ENCODE measurements at places on chromosomes 3 and 15.

- DNase-seq = peak; percentile 54
These were observed 70.5 kb upstream of the EPHB3 start for GRCh38 chr3:184491011-184491576.

GRCh38 chr3:44926172-44926571 is 49.8 kb downstream of the ZDHHC3 start:
- DNase-seq = no peak

DNA sequence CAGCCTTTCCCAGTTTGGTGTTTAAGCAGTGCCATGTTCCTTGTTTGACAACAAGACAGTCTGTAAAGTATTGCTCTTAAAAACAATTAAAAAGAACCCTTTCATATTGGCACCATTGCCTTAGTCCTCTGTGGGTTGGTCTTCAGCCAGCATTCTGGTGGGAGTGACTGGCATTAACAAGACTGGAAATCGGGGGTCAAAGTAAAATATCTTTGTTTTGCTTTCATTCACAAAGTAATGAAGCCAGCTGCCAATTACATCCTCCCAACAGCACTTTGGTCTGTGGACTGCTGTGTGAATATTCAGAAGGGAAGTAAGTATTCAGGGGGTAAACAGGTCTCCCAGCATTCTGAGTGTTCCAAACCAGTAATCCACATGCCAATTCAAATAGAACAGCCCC is 8.3 kb upstream of the VILL start:
- no peak for DNase-seq

GRCh38 chr15:92163641-92164040 is 230.0 kb upstream of the ST8SIA2 start:
- DNase-seq = peak; percentile 47

GRCh38 chr3:69579306-69580041 is 159.8 kb upstream of the MITF start:
- no peak for DNase-seq

DNA sequence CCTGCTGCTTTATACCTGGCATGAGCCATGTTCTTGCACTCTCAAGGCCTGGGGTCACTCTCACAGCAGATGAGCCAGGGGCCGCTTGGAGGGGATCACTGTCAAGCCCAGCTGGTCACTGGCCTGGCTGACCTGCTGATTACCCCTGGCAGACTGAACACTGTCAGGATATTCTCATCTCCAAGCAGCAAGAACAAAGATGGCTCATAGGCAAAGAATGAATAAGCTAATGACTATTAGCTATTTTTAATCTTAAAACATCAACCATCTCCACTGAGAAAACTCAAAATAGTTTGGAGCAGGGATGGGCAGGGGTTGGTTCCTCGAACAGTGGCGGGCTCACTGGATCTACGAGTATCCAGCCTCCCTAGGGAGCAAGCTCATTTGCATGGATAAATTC is 64.4 kb upstream of the ACAN start:
- no peak for DNase-seq

DNA sequence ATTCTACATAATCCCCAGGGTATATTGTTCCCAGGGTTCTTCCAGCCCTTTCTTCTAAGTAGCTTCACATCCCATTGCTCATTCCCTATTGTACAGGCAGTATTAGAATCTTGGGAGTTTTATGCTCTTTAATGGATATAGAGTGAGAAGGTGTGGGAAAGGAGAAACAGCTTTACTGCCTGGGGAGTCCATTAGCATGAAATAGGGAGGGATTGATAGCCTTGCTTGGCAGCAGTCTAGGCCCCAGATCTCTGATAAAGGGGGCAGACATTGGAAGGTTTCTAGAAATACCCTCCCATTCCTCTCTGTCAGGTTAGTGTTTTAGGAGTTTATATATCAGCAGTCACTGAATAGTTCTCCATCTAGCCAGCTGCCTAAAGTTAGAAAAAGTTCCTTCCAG is 334.3 kb downstream of the UNC13C start:
- DNase-seq = no peak

- DNase-seq = peak; percentile 27
These were observed 433.4 kb upstream of the GBE1 start for GRCh38 chr3:82194870-82195269.

- no peak for DNase-seq
These were observed 95.9 kb upstream of the ATP11B start for GRCh38 chr3:182697345-182697919.

GRCh38 chr3:190097617-190098016 is 23.1 kb downstream of the P3H2 start:
- no peak for DNase-seq

- DNase-seq = no peak
These were observed 601.0 kb upstream of the EPHA6 start for GRCh38 chr3:96213393-96213792.

DNA sequence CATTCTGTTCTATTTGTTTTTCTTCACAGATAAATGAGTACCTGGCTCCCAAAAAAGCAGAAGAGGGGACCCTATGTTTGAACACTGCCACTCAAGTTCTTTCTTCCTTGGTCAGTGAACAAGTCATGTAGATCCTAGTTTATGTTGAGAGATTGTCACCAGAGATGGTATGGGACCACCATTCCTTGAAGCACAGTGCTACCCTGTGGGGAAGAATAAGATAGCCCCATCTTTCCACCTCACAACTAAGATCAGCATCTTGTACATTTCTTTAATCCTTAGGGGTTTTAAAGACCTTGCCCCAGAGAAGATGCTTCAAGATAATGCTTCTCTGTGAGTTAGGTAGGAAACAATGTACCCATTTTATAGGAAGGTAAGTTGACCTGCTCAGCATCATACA is 233.5 kb upstream of the WNT5A start:
- DNase-seq = peak; percentile 9

GRCh38 chr3:183968666-183969245 is 48.9 kb downstream of the ABCC5 start:
- no peak for DNase-seq

- no peak for DNase-seq
These were observed 39.9 kb downstream of the GATM start for GRCh38 chr15:45338417-45338816.

GRCh38 chr15:55247311-55247710 is 42.3 kb downstream of the RAB27A start:
- no peak for DNase-seq

DNA sequence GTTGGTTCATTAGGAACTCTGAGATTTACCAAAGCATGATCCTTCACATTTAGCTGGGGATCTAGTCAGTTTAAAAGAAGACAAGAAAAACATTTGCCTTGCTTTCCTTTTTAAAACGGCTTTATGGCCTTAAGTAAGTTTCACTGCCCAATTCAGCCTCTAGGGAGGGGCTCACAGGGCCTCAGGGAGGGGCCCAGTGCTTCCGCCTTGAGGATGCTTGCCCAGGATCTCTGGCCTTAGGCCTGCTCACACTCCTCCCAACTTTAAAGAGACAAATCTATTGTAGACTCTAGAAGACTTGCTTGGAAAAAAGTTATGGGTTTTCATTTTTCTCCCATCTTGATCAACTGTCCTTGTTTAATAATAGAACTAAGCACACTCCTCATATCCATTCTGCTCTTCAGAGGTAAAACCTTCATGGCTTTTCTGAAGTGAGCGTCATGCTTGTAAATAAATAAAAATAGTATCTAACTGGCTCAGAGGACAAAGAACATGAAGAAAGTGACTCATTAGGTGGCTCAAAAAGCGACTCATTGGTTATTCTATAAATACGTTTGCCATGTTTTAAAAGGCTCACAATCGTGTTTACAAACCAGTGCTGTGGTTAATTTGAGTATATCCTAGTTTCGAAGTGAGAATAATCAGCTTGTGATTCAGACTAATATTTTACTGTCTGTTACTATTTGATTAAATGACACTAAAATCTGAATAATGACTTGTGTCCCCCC is 13.7 kb downstream of the PDHB start:
- DNase-seq = peak; percentile 21

DNA sequence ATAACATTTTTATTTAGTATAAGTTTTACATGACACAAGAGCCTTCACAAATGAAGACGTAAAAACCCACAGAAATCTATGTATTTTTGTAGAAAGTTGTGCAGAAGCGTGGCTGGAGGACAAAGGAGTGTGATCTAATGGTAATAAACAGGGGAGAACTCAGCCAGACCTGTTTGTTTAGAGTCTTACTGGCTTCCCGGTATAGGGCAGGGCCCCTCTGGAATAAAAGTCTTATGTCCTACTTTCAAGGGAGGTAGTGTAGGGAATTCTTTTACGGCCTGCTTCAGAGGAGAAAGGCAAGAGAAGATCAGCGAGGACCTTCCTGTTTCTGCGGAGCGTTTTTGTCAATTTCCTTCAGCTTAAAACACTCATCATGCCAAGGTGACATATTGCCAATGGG is 103.6 kb downstream of the TGFBR2 start:
- DNase-seq = no peak

- peak; percentile 94 for DNase-seq
These were observed 82.9 kb upstream of the GSK3B start for GRCh38 chr3:120177151-120177550.

DNA sequence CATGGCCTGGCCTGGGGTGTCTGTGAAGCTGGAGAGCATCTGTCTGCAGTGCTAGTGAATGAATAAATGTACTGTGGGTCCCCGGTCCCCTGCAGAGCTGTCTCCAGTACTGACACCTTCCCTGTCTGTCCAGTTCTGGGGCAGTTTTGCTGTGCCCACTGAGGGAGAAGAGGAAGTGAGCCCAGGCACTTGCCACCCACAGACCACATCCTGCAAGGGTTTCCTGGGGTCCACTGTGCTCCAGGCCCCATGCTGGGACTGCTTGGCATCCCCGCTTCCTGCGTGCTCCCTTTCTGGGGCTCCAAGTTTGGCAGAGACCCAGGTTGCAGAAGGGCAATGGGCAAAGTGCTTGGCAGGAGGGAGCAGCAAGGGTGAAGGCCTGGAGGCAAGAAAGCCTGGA is 4.9 kb upstream of the SLC6A6 start:
- DNase-seq = no peak

GRCh38 chr3:106386050-106386449 is 517.2 kb upstream of the CBLB start:
- no peak for DNase-seq

DNA sequence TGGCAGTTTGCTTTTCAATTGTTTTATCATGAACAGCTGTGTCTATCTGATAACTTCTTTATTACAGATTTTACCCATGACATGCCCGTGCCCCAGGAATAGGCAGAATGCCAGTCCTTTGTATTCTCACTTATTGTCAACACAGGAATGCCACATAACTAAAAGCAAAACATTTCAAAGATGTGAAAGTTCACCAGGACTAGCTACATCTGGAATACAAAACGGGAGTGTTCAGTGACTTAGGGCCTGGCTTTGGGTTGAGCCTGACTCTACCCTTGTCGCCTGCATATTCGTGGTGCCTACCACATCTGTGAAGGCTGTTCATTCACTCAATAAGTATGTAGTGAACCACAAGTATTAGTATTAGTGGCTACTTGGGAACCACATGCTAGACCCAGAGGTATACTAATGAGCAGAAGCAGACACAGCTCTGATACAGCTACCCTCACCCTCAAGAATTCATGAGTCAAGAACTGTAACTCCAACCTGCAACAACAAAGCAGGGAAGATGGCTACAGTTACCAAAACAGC is 2.9 kb downstream of the TNFSF10 start:
- peak; percentile 81 for DNase-seq

- DNase-seq = no peak
These were observed 482.6 kb upstream of the ZNF717 start for GRCh38 chr3:76267851-76268380.

- peak; percentile 71 for DNase-seq
These were observed 49.9 kb upstream of the IGSF11 start for GRCh38 chr3:119084371-119085069.

DNA sequence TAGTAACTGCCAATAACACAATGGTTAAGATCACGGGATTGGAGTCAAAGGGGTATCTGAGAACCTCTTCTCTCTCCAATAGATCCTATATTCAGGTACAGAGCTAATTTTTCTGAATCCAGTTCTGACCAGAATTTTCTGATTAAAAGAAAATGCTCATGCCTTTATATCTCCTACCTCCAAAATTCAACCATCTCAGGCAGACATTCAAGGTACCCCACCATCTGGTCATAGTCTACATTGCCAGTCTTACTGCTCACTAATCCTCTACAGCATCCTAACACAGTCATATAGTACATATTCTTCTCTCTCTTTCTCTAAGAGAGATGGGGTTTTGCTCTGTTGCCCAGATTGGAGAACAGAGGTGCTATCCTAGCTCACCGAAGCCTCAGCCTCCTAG is 59.1 kb downstream of the LSAMP start:
- DNase-seq = no peak

DNA sequence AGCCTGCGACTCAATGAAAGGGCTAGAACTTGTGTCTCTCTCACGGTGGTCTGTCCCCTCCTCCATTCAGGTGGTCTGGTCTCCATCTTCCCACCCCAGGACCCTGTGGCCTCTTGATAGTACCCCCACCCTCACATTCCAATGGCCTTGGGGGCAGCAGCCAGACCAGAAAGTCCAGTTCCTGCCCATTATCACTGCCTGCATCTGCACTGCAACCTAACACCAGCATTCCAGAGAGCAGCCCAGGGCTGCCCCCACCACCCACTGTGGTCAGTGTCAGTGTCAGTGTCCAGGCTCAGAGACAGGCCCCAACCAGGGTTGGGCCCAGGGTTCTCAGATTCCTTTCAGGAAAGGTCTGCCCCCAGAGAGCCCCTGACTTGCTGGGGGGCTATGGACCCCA is 12.6 kb downstream of the IGDCC3 start:
- DNase-seq = no peak

- peak; percentile 91 for DNase-seq
These were observed 27.9 kb downstream of the EIF1B start for GRCh38 chr3:40337136-40338108.

DNA sequence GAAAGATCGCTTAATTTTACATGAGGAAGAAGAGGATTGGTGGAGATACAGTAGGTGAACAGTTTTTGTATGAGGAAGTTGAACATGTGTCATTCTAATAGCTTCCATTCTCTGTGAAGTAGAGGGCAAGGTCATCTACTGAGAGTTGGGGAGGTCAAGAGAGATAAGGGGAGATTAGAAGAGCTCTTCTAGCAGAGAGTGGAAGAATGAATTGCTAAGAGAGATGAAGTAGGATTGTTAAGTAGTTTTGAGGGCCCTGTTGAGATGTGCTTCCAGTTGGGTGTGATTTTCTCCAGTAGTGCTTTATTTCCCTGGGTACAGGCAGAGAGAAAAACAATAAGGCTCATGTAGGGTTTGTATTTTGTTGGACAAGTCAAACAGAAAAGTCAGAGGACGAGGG is 5.2 kb downstream of the OPA1 start:
- no peak for DNase-seq

DNA sequence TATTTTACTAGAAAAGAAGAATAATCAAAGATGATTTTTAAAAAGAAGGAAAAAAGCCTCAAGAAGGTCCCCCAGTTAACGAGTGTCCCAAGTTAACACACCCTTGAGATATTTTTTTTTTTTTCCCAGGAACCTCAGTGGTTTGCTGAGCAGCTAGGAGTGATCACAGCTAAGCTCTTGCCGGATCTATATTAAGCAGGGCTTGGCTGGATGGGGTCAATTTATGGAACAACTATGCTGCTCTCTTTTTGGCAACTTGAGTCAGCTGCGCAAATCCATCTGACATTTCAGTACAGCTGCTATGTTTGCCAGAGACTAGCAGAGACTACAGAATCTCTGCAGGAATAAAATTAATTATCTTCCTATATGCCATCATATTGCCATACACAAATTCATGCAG is at the start of gene LMOD3:
LMOD3 (minus strand) TSS at position 193 of the 400 bp plus-strand sequence. CDS start 209 bp downstream, outside the sequence.
- no peak for DNase-seq

Measured in epithelial cell of esophagus (primary cell).